ENCODE measurements at places on chromosomes 5 and 9.

GRCh38 chr9:137676998-137677397 is 58.2 kb downstream of the EHMT1 start:
- DNase-seq: no peak

DNA sequence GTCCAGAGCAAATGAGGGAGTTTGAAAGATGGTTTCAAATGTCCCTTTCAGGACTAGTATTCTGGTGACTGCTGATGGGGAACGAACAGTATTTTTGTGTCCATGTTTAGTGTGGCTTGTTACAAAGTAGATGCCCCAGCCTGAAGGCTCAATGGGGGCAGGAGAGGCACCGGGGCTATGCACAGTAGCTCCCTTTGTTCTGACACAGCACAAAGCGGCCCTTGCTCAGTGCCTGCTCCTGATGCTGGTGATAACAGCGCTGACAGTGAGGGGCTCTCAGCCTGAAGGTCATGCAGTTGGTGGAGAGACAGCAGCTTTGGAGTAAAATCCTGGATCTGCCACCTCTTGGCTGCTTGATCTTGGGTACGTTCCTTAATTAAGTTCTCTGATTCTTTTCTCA is 188.9 kb downstream of the SLIT3 start:
- DNase-seq: no peak

DNA sequence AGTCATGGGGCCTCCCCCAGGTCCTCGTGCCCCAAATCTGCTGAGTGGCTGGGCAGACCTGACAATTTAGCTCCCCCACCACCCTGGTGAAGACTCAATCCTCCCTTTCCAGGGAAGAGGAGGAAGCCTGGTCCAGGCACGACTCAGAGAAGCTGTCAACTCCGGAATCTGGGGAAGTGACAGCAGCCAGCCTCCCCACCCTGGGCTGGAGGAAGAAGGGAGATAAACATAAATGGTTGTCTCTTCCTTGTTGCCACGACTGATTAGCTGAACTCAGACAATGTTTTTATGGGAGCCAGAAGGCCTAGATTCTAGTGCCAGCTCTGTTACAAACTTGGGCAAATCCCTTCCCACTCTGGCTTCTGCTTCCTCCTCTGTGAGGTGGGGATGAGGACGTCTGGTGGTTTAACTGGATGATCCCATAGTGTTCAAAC is 15.4 kb downstream of the CCDC69 start:
- DNase-seq: no peak

DNA sequence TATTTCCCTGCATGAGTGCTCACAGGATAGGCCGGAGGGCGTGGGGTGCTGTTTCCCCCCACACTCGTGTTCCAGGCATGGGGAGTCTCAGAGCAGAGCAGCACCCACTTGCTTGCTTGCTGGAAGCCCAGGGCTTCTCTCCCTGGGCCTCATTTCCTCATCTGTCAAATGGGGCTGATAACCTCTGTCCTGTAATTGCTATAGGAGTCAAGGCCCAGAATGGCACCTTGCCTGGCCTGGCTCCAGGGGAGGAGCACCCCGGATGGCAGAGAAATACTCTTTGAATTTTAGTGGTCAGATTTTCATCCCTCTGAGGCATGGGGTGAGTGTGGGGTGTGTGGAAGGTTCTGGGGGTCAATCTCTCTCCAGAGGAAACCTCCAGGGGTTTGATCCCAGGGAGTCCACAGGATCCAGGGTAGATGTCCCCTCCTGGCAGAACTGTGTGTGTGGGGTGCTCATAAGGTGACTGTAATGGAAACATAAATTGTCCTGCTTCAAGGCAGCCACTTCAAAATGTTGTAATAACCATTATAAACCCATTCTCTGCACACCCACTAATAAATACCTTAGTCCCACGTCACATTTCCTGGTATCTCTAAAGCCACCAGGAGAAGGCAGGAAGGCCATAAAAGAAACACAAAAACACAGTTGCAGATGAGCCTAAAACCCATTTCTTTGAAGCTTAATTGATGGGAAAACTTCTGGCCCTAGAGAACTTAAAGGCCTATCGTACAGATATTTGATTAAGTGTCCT is 272.2 kb downstream of the FSTL4 start:
- no peak for DNase-seq

Data from anterior cingulate cortex (tissue), 58 donors.